ENCODE measurements at places on chromosomes 5 and 9.

DNA sequence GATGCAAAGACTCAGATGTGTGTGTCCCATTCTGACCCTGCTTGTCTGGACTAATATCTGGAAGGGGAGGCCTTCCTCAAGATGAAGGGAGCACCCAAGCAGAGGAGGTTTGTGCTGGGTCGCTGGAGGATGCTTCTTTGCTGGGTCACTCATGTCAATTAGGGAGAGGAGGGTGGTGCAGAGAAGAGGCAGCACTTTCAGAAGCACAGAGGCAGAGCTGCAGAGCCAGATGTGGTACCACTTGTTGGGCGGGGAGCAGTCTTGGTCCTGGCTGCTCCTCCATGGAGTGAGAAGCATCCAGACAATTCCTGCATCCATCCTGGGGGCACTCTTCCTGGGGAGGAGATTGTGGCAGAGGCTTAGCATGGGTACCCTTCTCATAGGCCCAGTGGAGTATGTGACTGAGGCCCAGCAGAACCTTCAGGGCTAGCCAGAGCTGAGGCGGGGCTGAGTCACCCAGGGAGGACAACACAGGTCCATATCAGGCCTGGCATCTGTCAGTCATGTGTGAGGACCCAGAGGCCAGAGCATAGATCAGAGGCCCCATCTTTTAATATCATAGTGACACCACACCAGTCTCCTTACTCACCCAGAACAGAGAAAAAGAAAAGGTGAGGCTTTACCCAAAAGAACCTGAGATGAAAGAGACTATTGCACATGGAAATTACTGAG, 59.8 kb downstream of the TNFSF15 start:
- DNase-seq, result no peak

- no peak for DNase-seq
These were observed 440.5 kb upstream of the WWC1 start for GRCh38 chr5:167850911-167851310.

GRCh38 chr5:121974261-121974660, 12.5 kb downstream of the SRFBP1 start:
- DNase-seq, result no peak

GRCh38 chr5:172008111-172008455, 1.6 kb upstream of the FBXW11 start:
- no peak for DNase-seq

GRCh38 chr5:148437249-148437648, 53.5 kb downstream of the FBXO38 start:
- no peak for DNase-seq

- no peak for DNase-seq
These were observed 178.0 kb downstream of the RFK start for GRCh38 chr9:76216161-76216649.

DNA sequence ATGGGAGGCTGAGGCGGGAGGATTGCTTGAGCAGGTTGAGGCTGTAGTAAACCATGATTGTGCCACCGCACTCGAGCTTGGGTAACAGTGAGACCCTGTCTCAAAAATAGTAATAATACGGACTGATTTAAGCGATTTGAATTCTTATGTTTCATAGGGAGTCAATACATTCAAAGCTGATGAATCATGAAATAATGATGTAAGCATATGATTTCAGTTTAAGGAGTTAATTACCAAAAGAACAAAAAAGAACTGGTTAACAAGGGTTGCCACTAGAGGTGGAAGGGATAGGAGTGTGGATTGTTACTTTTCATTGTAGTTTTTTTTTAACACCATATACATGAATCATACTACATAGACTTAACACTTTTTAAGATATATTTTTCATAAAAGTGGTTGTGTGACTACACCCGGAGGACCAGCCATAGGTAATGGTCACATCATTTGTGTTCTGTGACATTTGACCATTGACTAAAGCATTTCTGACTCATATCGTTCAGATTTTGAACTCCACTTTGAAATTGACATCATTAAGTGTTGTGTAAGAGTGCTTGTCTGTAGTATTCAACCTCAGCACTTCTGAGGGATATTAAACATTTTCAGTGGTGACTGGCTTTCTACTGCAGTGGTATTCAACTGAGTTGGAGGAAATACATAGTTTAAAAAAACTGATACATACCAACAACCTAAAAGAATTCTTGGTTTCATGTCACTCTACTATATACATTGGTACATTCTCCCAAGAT, 7.0 kb downstream of the TRMT10B start:
- DNase-seq, result no peak

- no peak for DNase-seq
These were observed 74.3 kb downstream of the MUSK start for GRCh38 chr9:110742741-110743371.

- no peak for DNase-seq
These were observed 1008.2 kb upstream of the CDH9 start for GRCh38 chr5:28046596-28046995.

- no peak for DNase-seq
These were observed 73.1 kb downstream of the TMEM232 start for GRCh38 chr5:110653231-110653970.

DNA sequence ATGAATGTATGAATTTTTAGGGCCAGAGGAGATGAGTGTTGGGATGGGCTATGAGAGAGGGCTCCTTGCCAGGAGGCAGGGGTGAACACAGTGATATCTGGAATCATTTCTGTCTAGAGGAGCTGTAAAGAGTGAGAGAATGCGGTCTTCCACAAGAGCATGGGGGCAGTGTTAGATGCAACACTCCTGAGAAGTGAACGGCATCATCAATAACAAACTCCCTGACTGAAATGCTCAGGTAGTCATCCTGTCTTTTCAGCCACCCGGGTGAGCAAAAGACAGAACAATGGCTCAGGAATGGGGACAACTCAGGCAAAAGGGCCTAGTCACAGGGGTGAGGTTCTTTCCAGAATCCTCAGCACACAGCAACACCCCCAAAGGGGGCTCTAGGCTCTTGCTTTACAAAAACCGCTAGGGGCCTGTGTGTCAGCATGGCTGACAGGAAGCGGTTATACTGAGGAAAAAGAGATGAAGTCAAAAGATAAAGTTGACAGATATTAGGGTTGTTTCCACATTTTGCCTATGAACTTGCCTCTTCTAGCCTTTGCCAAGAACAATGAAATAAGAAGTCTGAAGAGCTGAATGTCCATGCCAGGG, 104.6 kb upstream of the LRRTM2 start:
- peak; percentile 37 for DNase-seq

GRCh38 chr9:3856592-3856991, 330.8 kb upstream of the RFX3 start:
- no peak for DNase-seq
